Memory B cell (primary cell): ENCODE measurements at places on chromosomes 16 and 17.

DNA sequence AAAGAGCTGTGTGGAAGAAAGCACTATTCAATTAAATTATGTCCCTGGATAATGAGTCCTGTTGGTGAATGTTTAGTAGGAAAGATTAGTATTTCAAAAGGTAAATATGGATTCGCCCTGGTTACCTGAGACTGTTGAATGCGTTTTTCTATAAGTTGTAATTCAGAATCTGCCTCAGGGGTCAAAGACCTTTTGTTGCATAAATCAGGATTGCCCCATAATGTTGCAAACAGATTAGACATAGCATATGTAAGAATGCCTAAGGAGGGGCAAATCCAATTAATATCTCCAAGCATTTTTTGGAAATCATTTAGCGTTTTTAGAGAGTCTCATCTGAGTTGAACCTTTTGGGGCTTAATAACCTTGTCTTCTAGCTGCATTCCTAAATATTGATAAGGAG, 70.1 kb upstream of the ARL4D start:
- no peaks in the 10 kb centered on the region for H3K36me3 ChIP-seq
- no peak overlapping the region for H3K4me3 ChIP-seq
- H3K27me3 ChIP-seq = peaks cover 1% of the 10 kb centered on the region
- peaks cover 6% of the 10 kb centered on the region for H3K4me1 ChIP-seq

DNA sequence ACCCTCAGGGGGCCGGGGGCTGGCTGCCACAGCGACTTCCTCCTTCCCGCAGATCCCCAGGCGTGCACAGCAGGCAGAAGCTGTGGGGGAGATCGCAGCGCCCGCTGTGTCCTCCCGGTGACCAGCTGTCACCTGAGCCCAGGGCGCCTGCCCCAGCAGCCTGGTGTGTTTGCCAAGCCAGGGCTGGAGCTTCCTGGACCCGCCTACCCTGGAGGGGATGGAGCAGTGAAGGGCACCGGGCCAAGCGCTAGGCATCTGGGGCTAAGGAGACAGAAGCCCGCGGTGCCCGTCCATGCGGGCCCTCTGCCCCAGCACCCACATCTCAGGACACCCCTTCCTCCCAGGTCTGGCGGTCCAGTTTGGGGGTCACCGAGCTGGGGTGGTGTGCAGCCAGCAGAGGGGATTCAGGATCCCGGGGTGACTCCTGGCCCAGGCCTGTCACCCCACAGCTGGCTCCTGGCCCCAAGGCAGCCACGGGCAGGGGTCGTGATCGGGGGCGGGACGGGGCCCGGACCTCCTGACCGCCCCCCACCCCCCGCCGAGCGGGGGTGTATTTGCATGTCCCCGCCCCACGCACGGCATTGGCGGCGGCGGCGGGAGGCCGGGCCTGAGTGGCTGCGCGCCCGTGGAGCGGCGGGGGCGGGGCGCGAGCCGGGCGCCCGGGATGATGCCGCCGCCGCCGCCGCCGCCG, at the start of gene RAB26:
TSS of gene RAB26 (plus strand) at position 645 of the 691 bp plus-strand sequence. CDS start 159 bp downstream, outside the sequence.
- no peaks in the 10 kb centered on the region for H3K27me3 ChIP-seq
- peaks cover 18% of the 10 kb centered on the region for H3K4me1 ChIP-seq
- H3K4me3 ChIP-seq = peak within 1 kb of the TSS; percentile 67
- H3K36me3 ChIP-seq = peaks cover 3% of the 10 kb centered on the region

DNA sequence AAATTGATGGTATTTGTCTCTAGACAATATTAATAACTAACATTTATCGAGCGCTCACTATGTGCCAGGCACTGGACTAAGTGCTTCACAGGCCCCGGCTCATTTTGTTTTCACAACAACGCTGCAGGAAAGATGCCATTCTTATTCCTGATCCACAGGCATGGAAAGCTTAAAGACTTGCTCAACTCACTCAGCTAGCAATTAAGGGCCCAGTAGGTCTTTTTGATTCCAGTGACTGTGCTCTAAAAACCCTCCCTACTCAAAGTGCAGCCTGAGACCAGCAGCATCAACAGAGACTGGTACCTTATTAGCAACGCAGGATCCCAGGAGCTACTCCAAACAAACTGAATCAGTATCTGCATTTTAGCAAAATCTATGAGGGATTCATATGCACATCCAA, 35.3 kb downstream of the CUEDC1 start:
- no peak overlapping the region for H3K27ac ChIP-seq
- H3K4me1 ChIP-seq = peaks cover 3% of the 10 kb centered on the region
- DNase-seq = no peak
- H3K4me3 ChIP-seq = no peak overlapping the region
- H3K27me3 ChIP-seq = peaks cover 4% of the 10 kb centered on the region

DNA sequence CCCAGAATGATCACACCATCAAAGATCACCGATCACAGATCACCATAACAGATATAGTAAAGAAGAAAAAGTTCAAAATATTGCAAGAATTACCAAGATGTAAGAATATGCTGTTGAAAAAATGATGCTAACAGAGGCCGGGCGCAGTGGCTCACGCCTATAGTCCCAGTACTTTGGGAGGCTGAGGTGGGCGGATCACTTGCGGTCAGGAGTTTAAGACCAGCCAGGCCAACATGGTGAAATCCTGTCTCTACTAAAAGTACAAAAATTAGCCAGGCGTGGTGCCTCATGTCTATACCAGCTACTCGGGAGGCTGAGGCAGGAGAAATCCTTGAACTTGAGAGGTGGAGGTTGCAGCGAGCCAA, 53.2 kb downstream of the CPPED1 start:
- H3K27me3 ChIP-seq = no peaks in the 10 kb centered on the region
- peak overlapping the region; percentile 41 for H3K4me3 ChIP-seq
- no peak for DNase-seq
- peaks cover 7% of the 10 kb centered on the region for H3K36me3 ChIP-seq

DNA sequence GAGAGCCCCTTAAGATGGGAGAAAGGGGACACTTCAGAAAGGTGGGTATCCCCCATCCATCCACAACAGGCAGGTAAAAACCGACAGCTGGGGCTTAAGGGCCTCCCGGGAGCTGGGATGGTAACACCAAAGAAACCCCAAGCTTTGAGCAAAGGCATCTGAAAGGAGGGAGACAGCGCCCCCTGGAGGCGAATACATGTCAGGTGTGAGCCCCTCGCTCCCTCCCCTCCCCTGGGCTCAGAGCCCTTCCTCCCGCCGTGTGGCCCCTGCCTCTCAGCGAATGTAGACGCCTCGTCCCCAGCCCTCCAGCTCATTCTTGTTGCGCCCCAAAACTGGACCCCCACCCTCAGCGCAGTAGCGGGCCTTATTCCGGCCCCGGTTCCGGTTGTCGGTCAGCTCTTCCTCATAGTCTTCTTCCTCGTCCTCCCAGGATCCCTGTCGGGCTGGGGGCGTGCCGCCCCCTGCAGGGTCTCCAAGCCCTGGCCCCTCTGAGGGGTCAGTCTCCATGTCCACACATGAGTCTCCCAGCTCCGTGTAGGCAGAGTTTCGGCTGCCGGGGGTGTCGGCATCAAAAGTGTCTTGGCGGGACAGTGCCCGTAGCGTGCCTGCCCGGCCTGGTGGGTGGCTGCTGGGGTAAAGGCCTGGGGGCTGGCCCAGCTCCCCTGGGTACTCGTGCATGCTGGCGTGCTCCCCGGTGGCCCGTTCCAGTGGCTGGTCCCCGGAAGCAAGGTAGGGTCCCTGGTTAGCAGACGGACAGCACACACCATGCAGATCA, 9.1 kb upstream of the ARL5C start:
- no peak overlapping the region for H3K27ac ChIP-seq
- H3K4me3 ChIP-seq = peak overlapping the region; percentile 79
- DNase-seq = peak; percentile 74
- no peaks in the 10 kb centered on the region for H3K36me3 ChIP-seq

GRCh38 chr16:51540259-51540658, 389.2 kb upstream of the SALL1 start:
- H3K4me3 ChIP-seq = no peak overlapping the region
- no peaks in the 10 kb centered on the region for H3K36me3 ChIP-seq

GRCh38 chr16:54284319-54284930, 2.2 kb downstream of the IRX3 start:
- peaks cover 14% of the 10 kb centered on the region for H3K4me1 ChIP-seq
- no peak for DNase-seq
- H3K4me3 ChIP-seq = no peak overlapping the region
- peaks cover 7% of the 10 kb centered on the region for H3K36me3 ChIP-seq

DNA sequence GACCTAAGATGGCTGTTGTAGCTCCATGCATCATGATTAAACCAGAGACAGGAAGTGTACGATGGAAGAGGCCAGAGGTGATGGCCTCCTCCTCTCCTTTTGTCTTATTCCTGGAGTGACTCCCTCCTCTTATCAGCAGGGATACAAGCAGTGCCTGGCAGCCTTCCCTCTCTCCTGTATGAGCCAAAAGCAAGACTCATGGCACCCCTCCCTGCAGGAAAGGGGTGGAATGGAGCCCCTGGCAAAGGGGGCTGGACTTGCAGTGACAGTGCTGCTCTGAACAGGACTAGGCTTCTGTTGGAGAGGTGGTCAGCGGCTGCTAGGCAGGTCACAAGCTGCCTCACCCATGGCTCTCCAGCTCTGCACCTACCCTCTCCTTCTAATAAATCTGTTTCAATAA, 8.4 kb downstream of the TXNL4B start:
- H3K27ac ChIP-seq = no peak overlapping the region
- H3K36me3 ChIP-seq = peaks cover 30% of the 10 kb centered on the region
- no peak for DNase-seq
- no peaks in the 10 kb centered on the region for H3K27me3 ChIP-seq

DNA sequence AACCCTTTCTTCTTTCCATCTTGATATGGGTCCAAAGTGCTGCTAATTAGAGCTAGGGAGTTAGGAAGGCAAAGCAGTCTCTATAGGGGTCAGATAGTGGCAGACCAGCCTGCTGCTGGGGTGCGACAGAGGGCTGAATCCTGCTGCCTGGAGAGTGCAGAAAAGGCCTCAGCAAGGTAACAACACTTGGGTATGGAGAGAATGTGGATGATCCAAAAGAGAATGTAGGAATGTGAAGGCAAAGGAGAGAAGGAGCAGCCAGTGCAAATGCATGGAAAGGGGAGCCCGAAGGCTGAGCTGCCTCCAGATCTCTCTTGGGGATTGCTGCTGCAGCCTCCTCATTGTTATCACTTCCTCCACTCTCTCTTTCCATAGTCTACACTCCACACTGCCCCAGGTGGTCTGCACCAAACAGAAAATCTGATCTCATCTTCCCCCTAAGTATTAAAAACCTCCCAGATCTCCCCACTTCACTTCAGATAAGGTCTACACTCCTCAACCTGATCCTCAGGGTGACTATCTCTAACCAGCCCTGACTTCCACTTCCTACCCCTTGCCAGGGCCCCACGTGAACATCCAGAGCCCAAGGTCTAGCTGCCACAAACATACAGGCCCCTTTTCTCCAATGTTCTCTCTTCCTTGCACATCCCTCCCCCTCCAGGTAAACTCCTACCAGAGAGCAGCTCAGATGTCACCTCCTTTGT, 28.8 kb downstream of the TOM1L2 start:
- H3K27ac ChIP-seq = no peak overlapping the region
- DNase-seq = no peak

DNA sequence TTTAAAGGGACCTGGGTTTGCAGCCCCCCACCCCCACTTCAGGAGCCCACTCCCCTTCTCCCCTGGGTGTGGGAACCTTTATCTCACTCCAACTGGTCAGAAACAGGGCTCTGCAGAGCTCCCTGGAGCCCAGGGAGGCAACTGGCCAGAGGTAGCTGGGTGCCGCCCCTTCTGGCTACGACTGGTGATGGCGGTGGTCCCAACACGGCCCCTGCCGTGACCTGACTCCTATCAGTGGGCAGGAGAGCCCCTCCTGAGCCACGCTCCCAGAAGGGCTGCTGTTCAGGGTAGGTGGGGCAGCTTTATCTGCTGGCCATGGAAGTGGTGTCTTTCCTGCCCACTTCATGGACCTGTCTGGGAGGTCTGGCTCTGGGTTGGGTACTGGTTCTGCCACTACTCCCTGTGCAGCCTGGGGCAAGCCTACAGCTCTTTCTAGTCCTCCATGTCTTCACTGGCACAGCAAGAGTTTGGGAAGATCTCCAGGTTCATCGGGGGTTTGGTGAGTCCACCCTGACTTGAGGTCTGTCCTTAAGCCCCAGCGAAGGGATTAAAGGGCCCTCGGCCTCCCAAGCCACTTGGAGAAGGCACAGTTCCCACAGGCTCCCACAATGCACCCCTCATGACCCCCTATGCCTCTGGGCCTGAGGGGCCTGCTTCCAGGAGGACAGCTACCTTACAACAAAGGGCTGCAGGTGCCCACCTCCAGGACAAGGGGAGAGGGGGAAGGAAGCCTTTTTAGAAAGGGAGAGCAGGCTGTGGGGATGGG, 5.5 kb upstream of the SREBF1 start:
- no peaks in the 10 kb centered on the region for H3K27me3 ChIP-seq
- DNase-seq = no peak
- peak overlapping the region; percentile 18 for H3K27ac ChIP-seq
- H3K4me1 ChIP-seq = peaks cover 11% of the 10 kb centered on the region
- no peak overlapping the region for H3K4me3 ChIP-seq

DNA sequence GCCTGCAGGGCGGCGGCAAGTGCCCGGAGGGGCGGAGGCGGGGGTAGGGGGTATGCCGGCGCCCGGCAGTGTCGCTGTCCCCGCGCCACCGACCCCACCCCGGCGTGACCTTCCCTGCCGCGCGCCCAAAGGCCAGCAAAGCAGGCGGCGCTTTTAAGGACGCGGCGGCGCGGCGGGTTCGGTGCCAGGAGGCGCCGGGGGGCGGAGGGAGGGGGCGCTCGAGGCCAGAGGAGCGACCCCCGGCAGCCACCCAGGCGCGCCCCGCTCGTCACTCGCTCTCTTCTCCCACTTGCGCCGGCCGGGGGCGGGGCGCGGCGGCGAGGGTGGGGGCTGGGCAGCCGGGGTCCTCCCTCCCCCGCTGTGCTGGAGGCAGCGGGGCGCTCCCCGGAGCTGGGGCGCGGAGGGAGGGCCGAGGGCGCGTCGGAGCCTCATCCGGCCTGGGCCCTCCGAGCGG, 8.6 kb upstream of the BAHCC1 start:
- H3K4me3 ChIP-seq = no peak overlapping the region
- no peak overlapping the region for H3K27ac ChIP-seq
- H3K36me3 ChIP-seq = no peaks in the 10 kb centered on the region

GRCh38 chr16:29694384-29695195, 15.6 kb downstream of the QPRT start:
- H3K27me3 ChIP-seq = peaks cover 3% of the 10 kb centered on the region
- no peak overlapping the region for H3K4me3 ChIP-seq
- H3K27ac ChIP-seq = no peak overlapping the region
- DNase-seq = no peak
- H3K36me3 ChIP-seq = no peaks in the 10 kb centered on the region

DNA sequence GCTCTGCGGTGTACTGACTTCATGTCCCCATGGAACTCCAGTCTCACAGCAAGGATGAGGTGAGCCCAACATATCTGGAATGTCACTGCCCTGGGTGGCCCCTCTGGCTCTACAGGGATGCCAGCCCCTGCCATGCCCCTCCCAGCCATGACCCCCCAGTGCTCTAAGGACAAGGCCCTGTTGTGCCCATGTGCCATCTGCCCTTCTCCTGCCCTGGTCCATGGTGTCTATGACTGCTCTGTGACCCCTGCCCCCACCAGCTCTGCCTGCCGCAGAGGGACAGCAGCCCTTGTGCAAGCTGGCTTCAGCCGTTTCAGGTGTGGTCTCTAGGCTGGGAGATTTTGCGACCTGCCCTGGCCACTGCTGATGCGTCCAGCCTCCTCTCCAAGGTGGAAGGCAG, 40.3 kb downstream of the TK2 start:
- no peaks in the 10 kb centered on the region for H3K36me3 ChIP-seq
- H3K27ac ChIP-seq = no peak overlapping the region
- H3K27me3 ChIP-seq = no peaks in the 10 kb centered on the region
- H3K4me3 ChIP-seq = no peak overlapping the region
- peaks cover 25% of the 10 kb centered on the region for H3K4me1 ChIP-seq

GRCh38 chr17:58373003-58373402, 21.0 kb upstream of the SUPT4H1 start:
- no peak for DNase-seq
- H3K4me1 ChIP-seq = peaks cover 14% of the 10 kb centered on the region
- no peak overlapping the region for H3K4me3 ChIP-seq

- no peaks in the 10 kb centered on the region for H3K36me3 ChIP-seq
- peaks cover 15% of the 10 kb centered on the region for H3K27me3 ChIP-seq
- peaks cover 40% of the 10 kb centered on the region for H3K4me1 ChIP-seq
Observed at GRCh38 chr17:40517981-40518380, 16.6 kb upstream of the TNS4 start.
